NCI-H1930 (cell line): ENCODE measurements at places on chromosomes 11 and 22.

GRCh38 chr11:70176940-70177689, 26.0 kb upstream of the FADD start:
- no peak for DNase-seq

GRCh38 chr11:64372021-64372420, 13.1 kb downstream of the RPS6KA4 start:
- DNase-seq, result no peak

- no peak for DNase-seq
These were observed 52.6 kb downstream of the PITPNB start for GRCh38 chr22:27866135-27867084.

DNA sequence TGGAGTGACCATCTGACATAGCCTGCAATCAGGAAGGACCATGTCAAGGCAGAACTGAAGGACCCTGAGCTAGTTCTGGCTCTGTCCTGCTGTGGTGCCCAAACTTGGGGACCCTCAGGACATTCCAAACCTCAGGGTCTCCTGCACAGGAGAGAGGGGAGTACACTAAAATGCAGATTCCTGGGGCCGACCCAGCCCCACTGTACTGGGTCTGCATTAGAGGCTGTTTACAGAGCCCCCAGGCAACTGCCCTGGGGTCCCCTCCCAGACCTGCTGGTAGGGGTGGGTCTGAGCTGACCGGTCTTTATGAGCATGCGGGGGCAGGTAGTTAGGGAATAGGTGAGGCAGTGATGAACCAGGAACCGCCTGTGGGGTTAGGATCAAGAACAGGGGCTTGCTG, 6.8 kb downstream of the TRPM5 start:
- DNase-seq, result no peak

- no peak for DNase-seq
These were observed 25.9 kb upstream of the TOLLIP start for GRCh38 chr11:1335264-1335810.

GRCh38 chr22:17773606-17774205, 563 bp downstream of the BID start:
- DNase-seq, result peak; percentile 63
